ENCODE measurements at places on chromosomes 12 and 14.

DNA sequence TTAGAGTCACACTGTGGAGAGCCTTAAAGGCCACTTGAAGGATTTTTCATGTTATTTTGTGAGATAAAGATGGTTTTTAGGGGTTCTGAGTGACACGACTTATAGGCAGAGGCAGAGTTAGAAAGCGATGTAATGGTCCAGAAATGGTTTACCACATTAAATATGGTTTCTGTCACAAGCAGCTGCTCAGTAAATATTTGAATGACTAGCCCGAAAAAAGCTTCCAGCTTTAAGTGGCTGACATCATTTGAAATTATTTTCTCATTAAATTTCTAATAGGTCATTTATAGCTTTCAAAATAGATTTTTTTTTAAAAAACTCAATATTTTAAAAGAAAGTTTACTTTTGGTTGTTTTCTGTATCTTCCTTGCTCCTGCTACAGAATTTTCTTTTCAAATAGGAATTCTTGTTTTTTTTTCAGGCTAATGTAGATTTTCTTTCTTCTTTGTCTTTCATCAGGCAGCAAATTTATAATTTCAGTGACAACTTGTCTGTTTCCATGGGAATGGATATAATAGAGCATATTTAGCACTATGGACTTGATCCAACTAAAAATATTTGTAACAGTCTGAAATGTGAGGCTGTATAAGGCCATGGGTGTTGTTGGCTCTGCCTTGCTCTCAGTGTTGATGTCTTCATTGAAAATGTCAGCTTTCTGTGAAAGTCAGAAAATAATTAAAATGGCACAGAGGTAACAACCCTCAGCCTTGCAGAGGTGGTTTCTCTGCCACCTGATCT, 700.0 kb downstream of the TMTC2 start:
- no peak for DNase-seq

DNA sequence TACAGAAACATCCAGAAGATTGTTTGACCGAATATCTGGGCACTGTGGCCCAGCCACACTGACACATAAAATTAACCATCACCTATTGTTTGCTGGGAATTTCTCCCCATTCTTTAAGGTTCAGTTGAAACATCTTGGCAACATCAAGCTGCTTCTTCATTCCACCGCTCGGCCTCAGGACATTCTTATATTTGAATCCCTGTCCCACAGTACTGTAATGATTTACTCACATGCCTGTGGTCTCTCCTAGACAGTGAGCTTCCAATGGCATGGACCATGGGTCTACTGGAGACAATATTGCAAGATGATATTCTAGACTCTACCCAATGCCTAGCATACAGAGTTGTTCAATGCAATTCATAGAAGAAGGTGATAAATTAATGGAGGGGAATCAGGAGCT, 56.1 kb downstream of the EMP1 start:
- no peak for DNase-seq

GRCh38 chr12:86134561-86134960, 121.6 kb downstream of the MGAT4C start:
- no peak for DNase-seq

GRCh38 chr12:94615260-94616181, 34.8 kb downstream of the TMCC3 start:
- no peak for DNase-seq

- DNase-seq = no peak
Measured at GRCh38 chr14:103949131-103949790, 6.9 kb upstream of the RD3L start.

DNA sequence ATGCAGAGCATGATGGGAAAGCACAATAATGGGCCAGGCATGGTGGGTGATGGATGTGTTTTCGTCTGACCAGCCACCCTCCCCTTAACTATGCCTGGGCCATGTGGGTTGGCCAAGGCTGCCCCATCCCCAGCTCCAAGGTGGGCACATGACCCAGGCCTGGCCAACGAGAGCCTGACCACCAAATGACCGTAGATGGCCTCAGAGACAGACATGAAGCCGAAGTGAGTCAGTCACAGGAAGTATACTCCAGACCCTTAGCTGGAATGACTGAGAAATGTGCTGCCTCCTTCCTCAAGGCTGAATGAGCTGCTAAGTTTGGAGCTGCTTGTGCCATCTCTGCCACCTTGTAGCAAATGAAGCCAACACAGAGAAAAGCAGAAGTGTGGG, 233.6 kb downstream of the BCL11B start:
- no peak for DNase-seq

GRCh38 chr12:42757624-42758119, 168.1 kb upstream of the PRICKLE1 start:
- DNase-seq = no peak

- DNase-seq = no peak
Measured at GRCh38 chr12:106840243-106840642, 65.8 kb downstream of the RIC8B start.

GRCh38 chr14:99381688-99382060, 99.0 kb downstream of the SETD3 start:
- no peak for DNase-seq

- no peak for DNase-seq
Measured at GRCh38 chr12:45863332-45863731, 127.0 kb downstream of the SCAF11 start.

DNA sequence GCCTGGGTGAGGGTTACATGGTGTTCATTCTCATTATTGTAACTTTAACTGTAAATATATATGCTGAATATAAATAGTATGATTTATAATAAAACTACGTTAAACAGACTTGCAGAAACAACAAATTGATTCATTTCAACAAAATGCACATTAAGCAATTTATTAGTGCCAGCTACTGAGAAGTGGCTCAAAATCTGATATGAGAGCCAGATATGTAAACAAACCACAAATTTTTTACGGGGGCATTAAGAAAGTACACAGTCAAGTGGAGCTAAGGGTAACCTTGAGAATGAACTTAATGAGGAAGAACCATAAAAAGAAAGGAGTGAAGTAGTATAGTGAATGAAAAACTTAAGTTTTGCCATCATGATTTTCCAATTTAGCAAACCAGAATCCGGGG, 40.3 kb downstream of the CEP128 start:
- DNase-seq = no peak

DNA sequence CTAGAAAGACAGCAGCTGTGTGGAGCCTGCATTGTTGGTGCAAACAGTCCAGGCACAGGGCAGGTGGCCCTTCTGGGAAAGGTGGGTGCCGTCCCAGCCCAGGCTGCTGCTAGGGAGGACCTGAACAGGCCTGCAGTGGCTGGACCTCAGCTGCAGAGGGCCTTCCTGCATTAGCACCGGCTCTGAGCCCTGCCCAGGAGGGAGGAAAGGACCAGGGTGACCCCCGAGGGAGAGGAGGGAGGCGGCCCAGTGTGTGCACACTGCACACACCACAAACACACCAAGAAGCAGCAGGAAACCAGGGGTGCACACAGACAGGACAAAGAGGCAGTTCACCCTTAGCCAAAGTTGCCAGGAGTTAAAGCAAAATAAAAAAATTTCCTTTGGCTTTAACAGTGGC, 8.0 kb upstream of the PGAM5 start:
- no peak for DNase-seq

GRCh38 chr12:43038991-43039390, 449.4 kb upstream of the PRICKLE1 start:
- DNase-seq = no peak

GRCh38 chr14:54784060-54784459, 118.6 kb downstream of the GCH1 start:
- no peak for DNase-seq

- DNase-seq = no peak
Measured at GRCh38 chr12:46936042-46936441, 110.2 kb upstream of the SLC38A4 start.

DNA sequence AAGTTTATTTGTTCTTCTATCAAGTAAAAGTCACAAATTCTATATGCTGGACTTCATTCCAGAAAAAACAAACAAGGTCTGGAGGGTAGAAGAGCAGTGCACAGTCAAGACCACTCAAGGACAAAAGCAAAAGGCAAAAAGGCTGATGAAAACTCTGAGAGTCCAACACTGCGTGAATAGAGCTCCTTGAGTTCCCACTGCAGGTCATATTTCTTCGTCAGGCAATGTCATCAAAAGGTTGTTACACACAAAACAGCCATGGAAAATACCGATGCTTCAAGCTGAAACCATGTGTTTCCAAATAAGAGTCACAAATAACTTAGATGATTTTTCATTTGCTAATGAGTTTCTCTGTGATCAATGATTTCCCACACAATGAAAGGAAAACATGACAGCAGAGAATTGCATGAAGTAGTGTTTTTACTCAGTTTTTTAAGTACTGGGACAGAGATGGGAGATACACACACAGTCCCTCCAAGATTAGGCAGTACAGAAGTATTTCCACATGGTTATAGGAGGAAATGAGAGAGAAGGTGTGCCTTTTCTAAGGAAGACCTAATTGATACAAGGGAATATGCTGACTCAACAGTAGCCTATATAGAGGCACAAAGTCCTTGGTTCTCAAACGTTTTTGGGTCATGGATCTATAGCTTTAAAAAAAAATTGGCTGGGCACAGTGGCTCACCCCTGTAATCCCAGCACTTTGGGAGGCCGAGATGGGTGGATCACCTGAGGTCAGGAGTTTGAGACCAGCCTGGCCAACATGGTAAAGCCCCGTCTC, 177.7 kb downstream of the MED13L start:
- DNase-seq = no peak

DNA sequence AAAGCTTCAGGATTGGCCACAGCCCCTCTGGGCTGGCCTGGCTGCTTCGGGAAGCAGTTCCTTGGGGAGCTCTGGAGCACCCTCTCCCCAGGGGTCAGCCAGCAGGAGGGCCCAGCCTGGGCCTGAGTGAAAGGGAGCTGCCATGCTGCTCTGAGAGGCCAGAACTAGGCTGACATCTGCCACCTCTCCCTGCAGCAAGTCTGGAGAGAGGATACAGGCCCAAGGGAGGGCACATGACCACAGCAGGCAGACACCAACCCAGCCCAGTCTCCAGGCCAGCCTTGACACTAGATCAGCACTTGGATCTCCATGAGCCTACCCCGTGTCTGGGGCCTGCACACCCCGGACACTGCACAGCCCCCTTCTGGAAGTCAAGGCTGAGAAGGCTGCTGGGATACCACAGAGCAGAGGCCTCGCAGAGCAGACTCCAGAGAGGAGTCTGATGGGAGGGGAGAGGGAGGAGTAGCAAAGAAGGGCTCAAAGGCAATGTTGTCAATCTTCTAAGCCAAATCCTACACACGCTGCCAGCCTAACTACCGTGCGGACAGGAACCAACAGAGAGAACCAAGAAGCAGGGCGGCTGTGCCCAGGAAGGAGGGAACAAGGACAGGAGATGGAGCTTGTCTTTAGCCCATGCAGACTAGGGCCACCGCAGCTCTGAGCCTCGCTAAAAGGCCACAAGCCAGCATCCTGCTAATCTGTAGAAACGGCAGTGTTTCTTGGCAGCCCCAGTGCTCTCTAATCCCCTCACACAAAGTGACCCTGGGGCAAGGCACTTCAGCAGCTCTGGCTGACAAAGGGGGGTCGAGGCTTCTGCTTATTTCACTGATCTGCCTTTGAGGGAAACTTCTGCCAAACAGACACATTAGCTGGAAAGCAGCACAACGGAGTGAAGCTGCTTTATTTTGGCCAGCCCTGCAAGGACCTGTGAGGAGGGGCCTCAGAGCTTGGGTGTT, 12.9 kb downstream of the COL2A1 start:
- DNase-seq = no peak

DNA sequence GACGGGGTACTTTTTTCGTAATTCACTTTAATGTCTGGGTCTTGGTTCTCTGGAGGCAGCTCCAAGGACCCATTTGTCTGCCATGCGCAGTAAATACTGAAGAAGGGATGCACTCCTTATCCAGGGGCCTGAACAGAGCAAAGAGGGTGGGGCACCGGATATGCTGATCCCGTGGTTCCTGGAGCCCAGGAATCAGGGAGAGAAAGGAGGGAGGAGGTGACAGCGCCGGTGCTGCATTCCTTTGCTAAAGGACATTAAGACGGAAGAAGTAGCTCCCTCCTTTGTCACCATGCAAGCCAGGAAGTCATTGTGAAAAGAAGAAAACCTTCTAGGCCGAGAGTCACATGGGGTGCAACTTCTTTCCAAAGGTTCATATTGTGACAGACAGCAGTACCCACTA, 1057.7 kb downstream of the VRK1 start:
- DNase-seq = no peak

GRCh38 chr12:6341417-6342139, at the start of gene TNFRSF1A:
Gene TNFRSF1A, minus strand, starts transcription at chr12:6342076. Its CDS starts 262 bp downstream, at chr12:6341814.
- no peak for DNase-seq

GRCh38 chr14:45868863-45869262, 615.9 kb upstream of the MIS18BP1 start:
- DNase-seq = no peak

- no peak for DNase-seq
Measured at GRCh38 chr12:99611117-99611516, 36.4 kb upstream of the GARIN6 start.

GRCh38 chr12:4700621-4701026, 19.6 kb upstream of the GALNT8 start:
- peak; percentile 6 for DNase-seq

- no peak for DNase-seq
Measured at GRCh38 chr12:85072826-85073225, 36.7 kb downstream of the LRRIQ1 start.

GRCh38 chr14:103716091-103716801, 636 bp downstream of the ZFYVE21 start:
- no peak for DNase-seq

- DNase-seq = no peak
Measured at GRCh38 chr14:86999036-86999435, 993.9 kb downstream of the GALC start.

DNA sequence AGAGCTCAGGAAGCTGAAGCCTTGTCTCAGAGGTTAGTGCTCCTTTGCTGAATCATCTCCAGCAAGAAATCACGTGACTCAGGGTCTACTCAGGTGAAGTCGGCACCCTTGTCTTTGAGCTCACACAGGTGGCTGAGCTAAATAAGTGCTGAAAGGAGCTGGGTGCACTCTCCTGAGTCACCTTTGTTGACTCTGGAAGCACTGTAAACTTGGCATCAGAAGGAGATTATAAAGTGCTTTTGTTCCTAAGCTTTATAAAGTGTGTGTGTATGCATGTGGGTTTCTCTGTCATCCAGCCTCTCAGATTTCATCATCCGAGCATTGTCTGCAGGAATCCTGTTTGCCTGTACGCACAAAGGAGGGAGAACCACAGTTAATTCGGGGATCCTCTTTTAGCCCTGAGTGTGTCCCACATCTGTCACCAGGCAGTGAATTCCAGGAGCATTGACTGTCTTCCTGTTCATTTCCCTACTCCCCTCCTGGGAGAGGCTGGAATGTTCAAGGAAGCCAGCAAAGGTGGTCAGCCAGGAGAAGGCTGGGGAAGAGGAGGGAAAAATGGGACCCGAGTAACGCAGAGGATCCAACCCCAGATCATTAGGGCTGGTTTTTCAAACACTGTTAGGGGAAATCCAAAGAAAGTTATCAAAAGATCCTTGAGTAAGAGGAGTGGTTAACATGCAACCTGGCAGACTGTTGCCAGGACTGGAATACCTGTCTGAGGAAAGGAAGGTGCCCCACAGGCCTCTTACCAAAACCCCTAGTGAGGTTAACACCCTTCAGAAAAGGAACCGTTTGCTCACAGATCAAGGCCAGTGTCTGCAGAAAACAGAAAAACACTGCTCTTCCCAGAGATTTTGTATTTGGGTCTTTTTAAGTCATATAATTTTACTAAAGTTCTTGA, 157.5 kb upstream of the HIF1A start:
- DNase-seq = no peak
